ENCODE measurements at places on chromosomes 6 and 20.
A peak's percentile ranks its signal among the peaks of the same experiment; 100 is the strongest.

DNA sequence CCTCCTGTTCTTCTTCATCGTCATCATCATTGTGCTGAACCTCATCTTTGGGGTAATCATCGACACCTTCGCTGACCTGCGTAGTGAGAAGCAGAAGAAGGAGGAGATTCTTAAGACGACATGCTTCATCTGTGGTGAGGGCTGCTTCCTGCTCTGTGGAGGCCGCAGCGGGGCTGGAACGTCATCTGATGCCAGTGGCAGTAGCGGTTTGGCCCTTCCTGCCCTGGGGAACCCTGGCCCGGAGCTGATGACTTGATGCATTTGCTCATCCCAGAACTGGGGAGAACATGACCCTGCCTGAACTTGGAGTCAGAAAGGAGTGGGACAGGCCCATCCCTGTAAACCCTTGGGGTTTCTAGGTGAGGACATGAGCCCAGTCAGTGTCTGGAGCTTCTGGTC, 18.7 kb downstream of the UQCC2 start:
- DNase-seq = no peak

GRCh38 chr6:135439549-135439948, 58.0 kb downstream of the AHI1 start:
- DNase-seq = no peak

DNA sequence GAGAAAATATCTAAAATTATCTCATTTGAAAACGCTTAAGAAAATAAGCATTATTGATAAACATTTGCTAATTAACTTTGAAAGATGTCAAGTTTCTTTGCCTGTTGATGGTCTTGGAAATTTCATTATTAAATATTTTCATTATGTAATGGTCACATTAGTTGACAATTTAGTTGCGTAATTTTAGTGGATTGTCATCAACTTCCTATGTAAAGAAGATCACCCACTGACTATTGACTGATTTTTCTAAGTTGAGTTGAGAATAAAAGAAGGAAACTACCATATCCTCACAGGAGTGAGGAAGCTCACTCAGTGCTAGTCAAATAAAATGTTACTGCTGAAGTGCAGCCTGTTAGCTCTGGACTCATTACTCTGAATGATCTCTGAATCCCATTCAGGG, 79.9 kb upstream of the LY86 start:
- no peak for DNase-seq

DNA sequence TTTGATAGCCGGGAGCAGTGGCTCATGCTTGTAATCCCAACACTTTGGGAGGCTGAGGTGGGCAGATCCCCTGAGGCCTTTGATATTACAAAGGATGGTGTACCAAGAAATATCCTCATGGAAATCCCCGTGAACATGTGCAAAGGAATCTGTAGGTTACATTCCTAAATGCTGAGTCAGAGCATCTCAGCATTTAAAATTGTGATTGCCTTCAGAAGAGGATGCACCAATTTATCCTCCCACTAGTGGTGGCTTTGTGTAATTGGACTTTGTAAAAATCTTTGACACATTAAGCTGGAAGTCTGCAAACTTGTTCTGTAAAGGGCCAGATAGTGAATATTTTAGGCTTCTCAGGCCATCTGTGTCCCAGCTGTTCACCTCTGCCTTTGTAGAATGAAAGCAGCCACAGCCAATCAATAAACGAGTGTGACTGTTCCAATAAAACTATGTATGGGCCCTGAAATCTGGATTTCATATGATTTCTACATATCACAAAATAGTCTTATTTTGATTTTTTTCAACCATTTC, 11.8 kb downstream of the TMEM14B start:
- peak; percentile 96 for DNase-seq

DNA sequence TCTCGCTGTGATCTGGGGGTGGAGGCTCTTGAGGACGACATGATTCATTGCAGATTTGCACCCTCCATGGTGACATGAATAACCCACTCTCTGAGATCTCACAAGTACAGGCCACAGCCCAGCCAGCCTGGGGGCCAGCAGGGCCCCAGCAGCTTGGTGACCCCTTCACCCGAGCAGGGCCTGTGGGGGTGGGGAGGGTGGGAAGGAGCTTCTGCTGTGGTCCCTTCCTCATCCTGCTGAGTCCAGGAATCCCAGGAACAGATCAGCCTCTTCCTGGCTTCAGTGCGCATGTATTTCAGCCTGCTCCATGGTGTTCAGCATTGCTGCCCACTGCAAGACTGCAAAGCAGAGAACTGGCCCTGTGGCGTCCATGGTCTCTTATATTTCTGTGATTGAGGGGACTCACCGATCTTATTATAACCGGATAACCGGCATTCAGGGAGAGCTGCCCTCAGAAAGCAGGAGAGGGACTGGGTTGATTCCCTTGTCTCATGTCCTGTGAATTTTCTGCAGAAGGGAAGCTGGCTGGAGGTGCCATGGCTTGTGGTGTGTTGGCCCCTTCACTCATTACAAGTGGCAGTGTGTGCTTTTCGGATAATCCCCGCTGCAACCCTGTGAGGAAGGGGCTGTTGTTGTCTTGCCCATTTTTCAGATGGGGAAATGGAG, 118.8 kb upstream of the FRMD1 start:
- DNase-seq = no peak

GRCh38 chr6:149963212-149963461, 606 bp upstream of the ULBP1 start:
- DNase-seq = no peak

DNA sequence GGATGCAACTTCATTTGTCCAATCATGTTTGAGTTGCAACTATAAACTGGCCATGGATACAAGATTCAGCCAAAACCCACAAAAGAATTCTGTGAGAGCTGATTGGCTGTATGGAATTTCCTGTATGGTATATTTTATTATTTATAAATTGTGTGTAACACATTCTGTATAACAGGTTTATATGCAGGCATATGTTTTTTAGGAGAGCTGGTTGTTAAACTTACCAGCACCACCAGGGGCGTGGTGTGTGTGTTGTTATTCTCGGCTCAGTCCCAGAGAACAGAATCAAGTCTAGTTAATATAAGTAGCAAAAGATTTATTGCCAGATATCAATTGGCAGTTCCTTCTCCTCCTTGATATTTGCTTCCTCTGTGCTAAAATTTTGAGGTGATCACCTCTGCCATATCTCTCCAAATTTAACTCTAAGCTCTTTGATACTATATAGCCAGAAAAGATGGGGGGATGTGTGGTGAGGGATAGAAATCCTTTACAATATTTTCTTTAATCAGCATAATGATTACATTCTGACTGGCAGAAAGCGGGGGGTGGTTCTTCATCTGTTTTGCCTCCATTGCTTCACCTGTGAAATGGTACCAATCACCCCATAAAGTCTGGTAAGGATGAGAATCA, 22.9 kb downstream of the CNBD2 start:
- DNase-seq = no peak

DNA sequence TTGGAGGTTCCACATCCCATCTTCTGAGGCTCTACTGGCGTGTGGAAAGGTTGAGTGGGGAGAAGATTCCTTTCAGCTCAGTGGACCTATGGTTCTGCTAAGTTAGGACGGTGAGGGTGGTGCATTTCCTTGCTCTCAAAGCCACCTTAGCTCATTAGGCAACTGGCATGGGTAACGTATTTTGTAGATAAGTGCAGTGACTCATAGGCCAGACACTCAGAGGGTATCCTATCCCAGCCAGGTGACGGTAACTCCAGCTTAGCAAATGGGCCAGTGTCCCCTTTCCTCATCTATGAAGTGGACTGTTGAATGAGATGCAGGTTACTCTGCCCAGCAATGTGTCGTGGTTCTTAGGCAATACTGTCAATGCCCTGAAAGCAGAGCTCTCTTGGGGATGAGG, 3.7 kb downstream of the RPS6KA2 start:
- no peak for DNase-seq

DNA sequence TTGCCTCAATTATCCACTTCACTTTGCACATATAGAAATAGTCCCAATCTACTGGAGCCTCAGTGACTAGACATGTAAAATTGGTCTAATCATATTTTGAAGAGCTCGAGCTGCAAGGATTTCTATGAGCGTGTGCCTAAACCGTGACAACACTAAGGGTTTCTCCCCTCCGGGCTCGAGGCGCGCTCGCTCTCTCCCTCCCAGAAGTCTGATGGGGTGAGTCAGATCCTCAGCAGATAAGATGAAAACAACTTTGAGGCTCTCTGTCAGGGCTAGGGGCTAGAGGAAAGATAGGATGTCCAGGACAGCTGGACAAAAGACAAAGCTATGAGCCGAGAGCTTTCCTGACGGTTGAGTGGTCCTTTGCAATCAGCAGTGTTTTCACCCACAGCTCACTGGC, 16.8 kb downstream of the GNAS-AS1 start:
- DNase-seq = no peak

DNA sequence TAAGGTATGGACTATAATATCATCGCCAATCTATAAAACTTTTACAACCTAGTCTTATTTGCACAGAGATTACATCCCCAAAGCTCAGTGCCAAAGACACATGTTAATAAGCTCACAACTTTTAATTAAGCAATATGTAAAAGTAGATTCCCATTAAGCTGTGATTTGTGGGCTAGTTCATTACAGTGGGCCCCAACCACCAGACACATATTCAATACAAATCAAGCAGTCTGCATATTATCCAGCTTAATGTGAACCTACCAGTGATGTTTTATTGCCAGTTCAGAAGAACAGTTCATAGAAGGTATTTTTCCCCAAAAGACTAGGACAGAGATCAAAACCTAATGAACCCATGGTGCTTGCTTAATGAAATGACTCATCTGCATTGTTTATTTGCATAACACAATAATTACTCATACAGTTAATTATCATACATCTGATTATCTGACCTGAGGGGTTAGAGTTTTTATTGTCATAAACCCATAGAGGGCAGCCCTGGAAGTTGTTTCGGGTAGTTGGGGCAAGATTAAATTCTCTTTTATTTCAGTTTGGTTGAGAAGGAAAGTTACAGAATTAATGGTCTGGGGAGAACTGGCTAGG, 831.0 kb downstream of the TFAP2A start:
- DNase-seq = peak; percentile 6

DNA sequence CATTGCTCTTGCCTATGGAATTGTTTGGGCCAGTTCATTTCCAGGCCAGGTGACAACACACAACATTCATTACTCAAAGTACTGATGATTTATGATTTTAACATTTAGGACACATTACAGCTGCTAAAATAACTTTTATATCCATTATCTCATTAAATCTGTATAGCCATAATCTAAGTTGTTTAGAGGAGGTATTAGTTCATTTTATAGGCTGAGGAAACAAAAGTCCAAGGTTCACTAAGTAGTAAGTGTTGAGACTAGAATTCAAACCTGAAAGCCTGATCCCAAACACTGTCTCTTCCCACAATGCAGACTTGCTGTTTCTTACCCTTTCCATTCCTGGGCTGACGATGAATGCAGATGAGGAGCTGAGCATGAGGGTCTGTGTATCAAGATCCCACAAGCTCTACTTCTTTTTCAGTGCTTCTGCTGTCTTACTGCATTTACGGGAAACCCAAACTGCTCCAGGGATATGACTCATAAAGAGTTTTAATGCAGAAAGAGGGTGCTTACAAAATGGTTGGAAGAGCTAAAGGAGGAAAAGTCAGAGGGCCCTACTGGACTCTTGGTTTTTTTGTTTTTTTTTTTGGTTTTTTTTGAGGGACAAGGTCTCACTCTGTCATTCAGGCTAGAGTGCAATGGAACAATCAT, 17.9 kb downstream of the TENT5A start:
- DNase-seq = no peak

GRCh38 chr6:73460056-73460455, 1.5 kb upstream of the MTO1 start:
- DNase-seq = no peak

GRCh38 chr6:163152701-163153100, 261.8 kb upstream of the QKI start:
- DNase-seq = no peak

DNA sequence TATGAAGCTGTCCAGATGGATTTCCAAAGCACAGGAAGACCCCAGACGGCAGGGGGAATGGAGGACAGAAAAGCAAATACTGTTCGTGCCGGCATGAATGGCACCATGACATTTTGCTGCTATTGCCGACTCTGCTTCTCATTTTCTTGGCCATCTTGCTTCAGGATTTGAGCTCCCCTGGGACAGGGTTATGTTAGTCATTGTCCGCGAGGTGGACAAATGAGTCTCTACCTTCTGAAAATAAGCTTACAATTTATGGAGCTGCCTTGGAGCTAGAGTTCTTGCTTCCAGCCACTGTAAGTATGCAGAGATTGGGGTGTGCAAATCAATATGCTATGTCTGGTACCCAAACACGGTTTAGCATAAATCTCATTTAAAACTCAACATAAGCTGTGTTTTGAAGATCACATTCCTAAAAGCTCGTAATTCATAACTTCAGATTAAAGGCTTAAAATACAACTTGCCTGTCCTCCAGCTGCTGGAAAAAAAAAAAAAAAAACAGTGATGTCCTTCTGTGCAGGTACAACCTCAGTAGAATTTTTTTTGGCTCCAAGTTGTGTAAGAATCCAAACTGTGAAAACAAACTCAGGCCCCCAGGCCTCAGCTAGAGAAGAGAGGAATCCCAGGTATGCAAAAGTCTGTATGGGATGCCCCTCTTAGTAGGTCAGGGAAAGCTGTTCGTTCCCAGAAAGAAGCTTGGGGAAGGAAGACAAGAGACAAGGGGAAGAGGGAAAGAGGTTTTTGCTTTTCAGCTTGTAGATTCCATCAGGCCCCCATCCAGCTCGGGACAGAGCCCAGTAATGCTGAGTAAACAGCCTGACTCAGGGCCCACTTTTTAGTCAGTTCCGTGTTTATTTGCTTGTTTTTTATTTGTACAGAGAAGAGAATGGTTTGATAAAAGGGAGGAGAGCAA, 184.2 kb upstream of the FOXA2 start:
- no peak for DNase-seq

DNA sequence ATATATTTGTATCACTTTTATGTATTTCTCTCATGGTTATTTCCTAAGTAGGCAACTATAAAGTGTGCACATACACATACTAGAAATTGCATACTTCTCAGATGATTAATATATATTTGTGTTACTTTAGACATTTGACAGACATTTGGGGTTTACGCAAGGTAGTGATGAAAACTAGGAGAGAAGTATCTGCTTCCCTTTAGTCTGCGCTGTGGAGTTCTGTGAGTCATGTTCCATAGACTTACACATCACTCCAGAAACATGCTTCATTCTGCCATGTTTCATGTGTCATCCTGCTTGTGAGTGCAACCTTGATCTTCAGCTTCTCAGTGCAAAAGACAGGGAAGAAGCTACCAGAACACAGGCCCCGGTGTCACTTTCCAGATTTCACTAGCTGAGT, 200.7 kb upstream of the BMP2 start:
- DNase-seq = peak; percentile 97

GRCh38 chr20:15475483-15475882, 1097.8 kb downstream of the KIF16B start:
- DNase-seq = peak; percentile 43

- DNase-seq = no peak
Measured at GRCh38 chr20:32979201-32979998, 24.8 kb downstream of the SUN5 start.

DNA sequence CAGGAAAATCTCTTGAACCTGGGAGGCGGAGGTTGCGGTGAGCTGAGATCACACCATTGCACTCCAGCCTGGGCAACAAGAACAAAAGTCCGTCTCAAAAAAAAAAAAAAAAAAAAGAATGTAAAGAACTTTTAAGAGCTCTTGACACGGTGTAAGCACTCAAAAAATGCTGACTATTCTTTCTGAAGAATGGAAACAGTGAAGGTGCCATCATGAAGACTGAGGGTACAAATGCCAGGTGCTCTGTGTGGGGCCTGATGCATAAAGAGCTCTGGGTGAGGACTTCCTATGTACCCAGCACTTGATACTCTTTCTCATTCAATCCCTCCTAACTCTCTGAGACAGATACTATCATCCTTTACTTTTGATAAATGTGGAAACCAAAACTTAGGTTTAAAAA, 45.0 kb upstream of the ENPP5 start:
- no peak for DNase-seq

All from mammary epithelial cell (primary cell).